Hematopoietic multipotent progenitor cell treated with erythropoietin and hydrocortisone succinate and interleukin-3 and kit ligand, for 15 days (in vitro differentiated cells): ENCODE measurements at places on chromosomes 7 and 10.

DNA sequence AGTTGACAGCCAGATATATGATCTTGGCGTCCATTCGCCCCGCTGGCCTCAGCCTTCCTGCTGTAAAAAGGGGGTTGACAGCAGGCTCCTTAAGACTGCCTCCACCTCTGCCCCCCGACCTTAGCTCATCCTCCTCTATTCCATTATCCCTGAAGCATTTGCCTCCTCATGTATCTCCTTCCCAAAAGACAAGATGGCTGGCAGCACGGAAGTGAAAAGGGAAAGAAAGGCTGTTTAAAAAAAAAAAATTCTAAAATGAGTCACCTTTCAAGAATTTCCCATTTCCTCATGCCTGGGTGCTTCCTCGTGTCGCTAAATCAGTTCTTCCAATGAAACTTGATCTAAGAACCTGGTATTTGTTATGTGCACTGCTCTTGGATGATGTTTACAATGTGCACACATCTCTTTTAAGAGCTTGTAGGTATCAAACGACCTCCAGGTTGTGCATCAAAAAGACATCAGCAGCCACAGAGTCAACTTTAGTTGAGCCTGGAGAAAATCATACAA, 1.7 kb downstream of the SCRN1 start:
- DNase-seq, result no peak

DNA sequence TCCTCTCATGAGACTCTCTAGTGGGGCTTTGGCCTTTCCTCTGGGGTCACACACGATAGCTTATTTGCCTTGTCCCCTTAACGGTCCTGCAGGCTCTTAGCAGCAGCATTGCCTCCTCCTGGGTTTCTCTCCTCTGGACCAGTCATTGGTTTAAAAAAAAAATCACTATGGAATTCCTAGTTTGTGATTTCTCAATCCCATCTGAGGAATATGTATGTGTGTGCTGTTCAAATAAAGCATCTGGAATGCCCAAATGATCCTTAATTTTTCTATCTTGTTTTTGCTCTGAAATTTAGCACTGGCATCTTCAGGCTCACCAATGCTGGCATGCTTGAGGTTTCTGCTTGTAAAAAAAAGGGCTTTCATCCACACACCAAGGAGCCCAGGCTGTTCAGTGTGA, 30.5 kb downstream of the ACTA2 start:
- DNase-seq, result no peak

DNA sequence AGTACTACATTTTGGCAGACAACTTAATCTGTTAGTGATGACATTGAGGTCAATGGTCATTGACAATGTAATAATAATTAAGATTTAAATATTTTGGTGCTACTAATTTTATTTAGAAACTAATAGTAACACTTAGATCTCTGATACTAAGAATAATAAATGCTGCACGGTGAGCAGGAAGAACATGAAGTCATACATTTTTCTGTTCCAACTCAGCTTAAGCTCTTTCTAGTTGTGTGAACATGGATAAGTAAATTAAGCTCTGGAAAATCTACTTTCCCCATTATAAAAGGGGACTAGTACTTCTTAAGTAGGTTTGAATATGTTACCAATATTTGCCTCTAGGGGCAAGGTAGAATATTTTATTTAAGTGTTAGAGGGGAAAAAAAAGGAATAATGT, 65.9 kb upstream of the MEOX2 start:
- no peak for DNase-seq

DNA sequence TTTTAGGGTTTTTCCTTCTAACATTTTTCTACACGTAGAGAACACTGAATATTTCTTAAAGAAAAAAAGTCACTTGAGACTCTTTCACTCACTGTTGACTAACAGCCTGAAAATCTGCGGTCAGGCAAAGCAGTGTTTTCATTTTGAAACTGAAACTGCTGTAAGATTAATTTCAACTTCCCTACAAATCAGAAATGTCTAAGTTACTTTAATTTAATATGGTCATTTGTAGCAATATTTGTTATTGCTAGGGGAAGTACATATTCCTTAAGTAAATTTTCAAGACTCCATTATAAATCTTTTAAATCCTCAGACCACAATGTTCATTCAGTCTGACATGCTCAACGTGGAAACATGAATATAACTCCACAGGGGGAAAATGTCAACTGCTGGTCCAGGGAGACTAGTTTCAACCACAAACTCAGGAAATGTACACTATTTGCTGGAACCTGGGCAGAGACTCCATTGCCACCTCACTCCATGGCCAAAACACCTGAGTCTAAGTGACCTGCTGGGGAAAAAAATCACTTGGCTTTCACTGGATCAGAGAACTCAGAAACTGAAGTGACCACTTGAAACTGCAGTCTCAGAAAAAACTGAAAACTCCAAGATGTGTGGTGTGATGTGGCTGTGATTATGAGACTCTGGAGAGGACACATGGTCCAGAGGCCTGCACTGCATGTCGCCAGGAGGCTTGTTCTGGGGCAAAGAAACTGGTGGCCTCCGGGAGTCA, 161.2 kb downstream of the TAX1BP1 start:
- DNase-seq, result no peak

- DNase-seq, result no peak
Measured at GRCh38 chr10:19638182-19638895, 177.9 kb upstream of the PLXDC2 start.

DNA sequence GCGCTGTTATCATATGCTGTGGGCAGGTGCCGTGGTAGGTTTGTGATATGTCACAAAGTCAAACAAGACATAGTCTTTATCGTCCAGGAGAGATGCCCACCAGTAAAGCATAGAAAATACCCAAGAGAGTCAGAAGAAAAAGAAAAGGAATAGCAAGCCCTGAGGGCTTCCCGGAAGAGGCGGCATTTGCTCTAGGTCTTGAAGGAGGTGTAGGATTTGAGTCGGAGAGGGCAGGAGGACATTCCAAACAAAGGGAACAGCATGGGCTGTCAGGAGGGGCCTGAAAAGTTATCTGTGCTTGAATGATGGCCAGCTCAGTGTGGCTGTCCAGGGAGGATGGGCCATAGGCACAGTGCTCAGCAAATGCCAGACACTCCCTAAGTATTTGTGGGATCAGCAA, 42.2 kb downstream of the COL13A1 start:
- DNase-seq, result no peak

GRCh38 chr7:28062197-28062991, 118.2 kb downstream of the JAZF1 start:
- DNase-seq, result peak; percentile 76

GRCh38 chr7:11212080-11212711, 238.5 kb downstream of the PHF14 start:
- DNase-seq, result peak; percentile 59

DNA sequence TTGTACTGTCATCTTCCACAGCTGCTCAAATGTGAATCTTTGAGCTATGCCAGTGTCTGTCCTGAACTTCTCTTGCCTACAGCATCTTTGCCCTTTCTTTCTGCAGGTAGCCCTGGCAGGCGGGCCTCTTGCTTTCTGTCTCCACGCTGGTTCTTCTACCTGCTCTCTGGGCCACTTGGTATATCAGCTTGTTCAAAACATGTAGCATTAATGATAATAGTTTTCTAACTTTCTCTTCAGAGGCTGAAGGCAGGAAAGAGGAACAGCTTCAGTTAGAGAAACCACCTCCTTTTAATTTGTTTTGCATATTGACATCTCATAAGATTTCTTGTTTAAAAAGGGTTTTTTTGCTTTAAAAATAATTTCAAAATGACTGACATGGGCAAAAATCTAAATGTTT, 923 bp upstream of the FGL2 start:
- no peak for DNase-seq

- DNase-seq, result peak; percentile 64
Measured at GRCh38 chr10:71740069-71740653, 20.6 kb upstream of the C10orf105 start.

GRCh38 chr7:132004529-132004928, 448.1 kb upstream of the PODXL start:
- DNase-seq, result no peak

DNA sequence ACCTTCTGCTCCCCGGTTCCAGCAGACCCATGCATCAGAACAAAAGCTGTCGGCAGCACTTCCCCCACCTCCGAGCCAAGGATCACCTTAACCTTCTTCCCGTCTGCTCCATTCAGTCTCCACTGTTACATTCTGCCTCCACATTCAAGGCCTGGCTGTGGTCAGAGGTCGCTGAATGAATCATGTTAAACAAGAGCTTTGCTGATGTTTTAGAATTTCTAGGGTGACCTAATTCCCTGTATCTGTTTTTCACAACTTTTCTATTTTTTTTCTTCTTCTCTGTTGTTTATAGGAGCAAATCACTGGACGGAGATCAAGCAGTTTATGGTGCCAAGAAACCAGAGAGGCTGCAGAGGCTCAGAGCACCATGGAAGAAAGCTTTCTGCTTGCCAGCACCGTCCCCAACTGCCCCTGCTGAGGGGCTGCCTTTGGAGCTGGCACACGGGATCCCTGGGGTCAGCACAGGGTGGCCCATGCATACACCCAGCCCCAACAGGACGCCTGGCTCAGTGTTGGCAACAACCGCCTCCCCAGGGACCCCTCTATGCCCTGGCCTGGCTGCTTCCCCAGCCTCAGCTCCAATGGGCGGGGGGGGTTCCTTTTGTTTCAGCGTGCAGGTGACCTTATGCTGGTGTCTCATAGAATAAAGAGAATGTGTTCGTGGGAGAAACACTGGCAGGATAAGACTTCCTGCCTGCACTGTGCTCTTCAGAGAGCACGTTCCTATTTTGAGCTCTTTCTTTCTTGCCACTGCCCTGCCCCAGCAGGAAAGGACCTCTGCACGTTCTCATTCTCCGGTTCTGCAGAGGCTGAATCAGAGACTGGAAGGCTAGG, 182.7 kb upstream of the LYZL2 start:
- no peak for DNase-seq

- DNase-seq, result no peak
Measured at GRCh38 chr7:151453326-151453791, 13.4 kb upstream of the CRYGN start.

DNA sequence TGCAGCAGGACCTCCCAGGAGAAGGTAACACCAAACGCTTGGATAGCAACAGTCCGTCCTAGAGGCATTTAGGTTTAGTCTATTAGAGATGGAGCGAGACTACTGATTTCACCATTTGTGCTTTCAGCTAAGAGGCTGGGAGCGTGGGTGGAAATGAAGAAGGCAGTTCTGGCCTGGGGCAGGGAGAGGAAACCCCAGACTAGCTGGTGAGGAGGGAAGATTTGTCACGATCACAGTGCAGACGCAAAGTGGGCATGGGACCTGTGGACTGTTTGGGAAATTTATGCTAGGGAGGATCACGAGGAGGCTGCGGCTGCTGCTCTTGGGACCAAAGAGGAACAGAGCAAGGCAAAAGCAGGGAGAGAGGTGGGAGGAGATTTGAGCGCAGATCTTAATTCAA, 130.4 kb upstream of the AOAH start:
- no peak for DNase-seq

- no peak for DNase-seq
Measured at GRCh38 chr7:45596665-45597095, 22.5 kb downstream of the ADCY1 start.

- no peak for DNase-seq
Measured at GRCh38 chr10:71234004-71234894, 21.9 kb downstream of the UNC5B start.

DNA sequence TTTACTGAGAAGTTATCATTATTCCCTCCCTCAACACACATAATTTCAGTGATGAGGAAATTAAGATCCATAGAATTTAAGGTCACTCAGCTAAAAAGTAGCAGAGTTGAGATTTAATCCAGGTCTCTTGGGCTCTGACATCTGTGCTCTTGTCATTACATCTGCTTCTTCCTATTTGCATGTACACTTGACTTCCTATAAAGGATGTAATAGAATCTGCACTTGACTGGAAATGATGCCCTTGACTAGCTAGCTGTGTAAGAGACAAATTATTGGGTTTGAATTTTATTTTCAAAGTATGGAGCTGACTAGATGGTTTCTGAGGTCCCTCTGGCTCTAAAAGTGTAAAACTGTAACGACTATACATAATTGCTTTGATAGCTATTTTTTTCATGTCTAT, 59.5 kb downstream of the AGK start:
- DNase-seq, result no peak

DNA sequence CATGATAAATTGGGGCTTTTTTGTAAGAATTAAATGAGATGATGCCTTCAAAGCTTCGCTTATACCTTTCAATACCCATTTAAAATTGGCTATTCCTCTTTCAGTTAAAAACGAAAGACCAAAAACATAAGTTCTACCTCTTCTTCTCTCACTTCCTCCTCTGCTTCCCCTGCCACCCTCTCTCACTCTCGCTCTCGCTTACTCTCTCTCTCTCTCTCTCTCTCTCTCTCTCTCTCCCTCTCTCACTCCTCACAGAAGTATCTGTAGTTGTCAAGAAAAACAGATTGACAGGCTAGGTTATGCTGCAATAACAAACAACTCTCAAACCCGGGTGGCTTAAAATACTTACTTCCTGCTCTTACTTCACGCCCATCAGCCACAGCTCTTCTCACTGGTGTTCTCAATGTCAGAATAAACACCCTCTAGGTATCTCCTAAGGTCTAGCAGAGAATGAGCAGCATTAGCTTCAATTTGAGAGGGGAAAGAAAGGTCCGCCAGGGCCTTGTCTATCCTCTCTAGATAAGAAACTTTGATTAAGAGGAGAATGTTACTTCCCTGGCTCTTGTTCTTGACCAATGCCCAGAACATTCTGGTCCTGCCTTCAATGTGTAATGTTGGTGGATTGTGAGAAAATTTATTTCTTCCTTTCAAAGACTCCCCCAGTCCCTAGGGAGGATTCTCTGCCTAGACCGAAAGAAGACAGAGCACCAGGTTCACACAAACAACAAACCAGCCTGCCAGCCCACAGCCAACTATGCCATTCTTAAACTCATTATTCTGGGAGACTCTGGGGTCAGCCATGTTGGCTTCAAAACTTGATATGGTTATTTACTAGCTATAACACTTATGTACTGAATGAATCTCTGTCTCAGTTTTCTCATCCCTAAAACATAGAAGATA, 1028.7 kb downstream of the XPNPEP1 start:
- no peak for DNase-seq

DNA sequence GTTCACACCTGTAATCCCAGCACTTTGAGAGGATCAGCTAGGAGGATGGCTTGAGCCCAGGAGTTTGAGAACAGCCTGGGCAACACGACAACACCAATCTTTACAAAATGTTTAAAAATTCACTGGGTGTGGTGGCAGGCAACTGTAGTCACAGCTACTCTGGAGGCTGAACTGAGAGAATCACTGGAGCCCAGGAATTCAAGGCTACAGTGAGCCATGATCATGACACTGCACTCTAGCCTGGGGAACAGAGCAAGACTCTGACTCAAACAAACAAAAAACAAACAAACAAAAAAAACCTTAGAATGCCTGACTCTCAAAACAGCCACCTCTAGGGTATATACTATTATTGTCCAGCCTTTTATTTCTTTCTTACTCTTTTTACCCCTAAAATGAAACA, 56.5 kb upstream of the PAPSS2 start:
- DNase-seq, result no peak

DNA sequence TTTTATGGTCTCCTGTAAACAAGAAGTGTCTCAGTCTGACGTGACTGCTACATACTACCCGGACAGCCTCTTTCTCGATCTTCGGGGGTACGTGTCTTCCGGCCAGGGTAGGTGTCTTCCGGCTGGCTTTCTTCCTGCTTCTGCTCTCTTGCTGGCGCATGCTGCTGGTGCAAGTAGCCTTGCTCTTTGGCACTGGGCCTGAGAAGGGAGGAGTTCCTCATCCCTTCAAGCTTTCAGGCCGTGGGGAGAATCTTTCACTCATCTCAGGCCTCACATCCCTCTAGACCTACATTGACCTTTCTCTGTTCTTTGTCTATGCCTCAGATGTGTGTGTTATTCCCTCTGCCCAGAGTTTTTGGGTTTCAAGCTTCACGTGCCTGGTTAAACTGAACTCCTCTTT, 130.4 kb downstream of the JCAD start:
- no peak for DNase-seq

GRCh38 chr7:44685723-44686122, 62.9 kb upstream of the ZMIZ2 start:
- DNase-seq, result no peak

- DNase-seq, result no peak
Measured at GRCh38 chr10:119078422-119079179, 2.0 kb downstream of the EIF3A start.
